ENCODE measurements at places on chromosomes 7 and 10. TPM values are rescaled to one million over a fixed set of nuclear protein-coding genes. Genes with fewer than 3 reads are reported as not detected.

- no peak for DNase-seq
Measured at GRCh38 chr10:117000580-117000979, 4.4 kb downstream of the SHTN1 start.

DNA sequence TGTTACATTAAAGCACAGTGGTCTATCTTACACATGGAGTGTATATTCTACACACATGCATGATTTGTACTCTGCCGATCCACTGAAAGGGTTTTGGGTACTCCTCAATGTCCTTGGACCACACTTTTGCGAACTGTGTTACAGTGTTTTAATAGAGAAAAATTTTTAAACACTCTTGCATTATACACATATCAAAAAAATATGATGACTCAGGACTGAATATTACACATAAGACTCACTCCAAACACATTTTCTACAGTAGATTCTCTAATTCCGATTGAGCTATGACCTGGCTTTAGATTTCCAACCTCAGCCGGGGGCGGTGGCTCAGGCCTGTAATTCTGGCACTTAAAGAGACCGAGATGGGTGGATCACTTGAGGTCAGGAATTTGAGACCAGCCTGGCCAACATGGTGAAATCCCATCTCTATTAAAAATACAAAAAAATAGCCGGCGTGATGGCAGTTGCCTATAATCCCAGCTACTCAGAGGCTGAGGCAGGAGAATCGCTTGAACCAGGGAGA, 222.4 kb downstream of the CACNA2D1 start:
- DNase-seq: no peak

GRCh38 chr10:92024700-92025099, 101.1 kb downstream of the BTAF1 start:
- DNase-seq: no peak

The XPNPEP1 gene
- 58.7 TPM for polyA plus RNA-seq

- peak; percentile 44 for DNase-seq
Measured at GRCh38 chr10:35368485-35369048, 32.3 kb downstream of the CCNY start.

The OR2A12 gene
- polyA plus RNA-seq: not detected

GRCh38 chr10:69567920-69568319, 5.3 kb downstream of the NEUROG3 start:
- DNase-seq: peak; percentile 22

The PAPOLB gene
- polyA plus RNA-seq: 0.05 TPM

DNA sequence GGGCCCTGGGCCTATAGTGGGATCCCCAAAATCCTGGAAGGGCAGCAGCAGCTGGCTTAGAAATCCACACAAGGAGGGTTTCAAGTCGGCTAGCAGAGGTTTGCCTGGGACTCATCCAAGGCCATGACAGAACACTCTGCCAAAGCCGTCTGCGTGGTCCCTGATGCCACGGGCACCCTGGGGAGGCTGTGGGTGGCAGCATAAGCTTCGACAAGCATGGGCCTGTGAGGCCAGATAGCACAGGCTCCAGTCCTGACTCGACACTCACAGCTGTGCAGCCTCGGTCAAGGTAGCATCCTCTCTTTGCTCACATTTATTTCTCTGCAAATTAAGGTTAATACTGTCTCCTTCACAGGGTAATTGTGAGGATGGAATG, 138.3 kb downstream of the JCAD start:
- no peak for DNase-seq

DNA sequence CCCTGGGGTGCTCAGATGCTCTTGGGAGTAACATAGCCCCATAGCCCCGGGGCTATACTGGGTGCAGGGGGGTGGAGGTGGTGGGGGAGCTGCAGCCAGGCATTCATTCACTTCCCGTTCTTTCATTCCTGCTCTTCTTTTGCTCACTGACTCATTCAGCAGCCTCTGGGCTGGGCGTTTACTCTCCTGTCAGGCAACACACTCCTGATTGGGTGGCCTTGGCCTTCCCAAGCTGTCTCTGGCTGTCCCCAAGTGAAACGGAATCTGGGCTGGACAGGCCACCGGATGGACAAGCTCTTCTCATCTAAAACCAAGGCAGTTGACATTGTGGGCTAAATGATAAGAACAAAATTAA, 34.6 kb downstream of the CHST3 start:
- no peak for DNase-seq

GRCh38 chr7:123599766-123600165, 1.9 kb upstream of the ASB15 start:
- no peak for DNase-seq

The IPMK gene
- 1.6 TPM for polyA plus RNA-seq

The TAS2R5 gene
- 2.1 TPM for polyA plus RNA-seq

The C10orf71 gene
- polyA plus RNA-seq: 1.1 TPM

DNA sequence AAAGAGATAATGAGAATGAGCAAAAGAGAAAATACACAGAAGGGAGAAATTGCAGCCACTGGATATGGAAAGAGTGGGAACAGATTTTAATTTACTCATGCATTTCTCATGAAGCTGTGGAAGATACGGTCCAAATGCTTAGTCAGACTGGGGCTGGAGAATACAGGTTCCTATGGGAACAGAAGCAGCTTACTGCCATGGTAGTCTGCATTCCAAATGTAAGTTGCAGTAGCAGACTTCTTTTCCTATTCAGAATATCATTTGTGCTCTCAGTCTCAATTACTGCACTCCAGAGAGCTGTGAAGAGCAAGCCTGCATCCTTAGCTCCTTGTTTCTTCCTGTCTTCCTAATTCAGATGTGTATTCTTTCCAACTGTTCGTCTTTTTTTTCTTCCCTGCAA, 190.8 kb upstream of the TMEM196 start:
- no peak for DNase-seq

- DNase-seq: peak; percentile 78
Measured at GRCh38 chr10:133336577-133337369, at the start of gene CALY. Gene CALY, minus strand, starts transcription at chr10:133336896. Its CDS starts 7,907 bp downstream, at chr10:133328989.

GRCh38 chr7:106626376-106627164, 34.4 kb downstream of the CCDC71L start:
- DNase-seq: no peak

The HECW1 gene
- polyA plus RNA-seq: not detected

The UNC5B gene
- 5.7 TPM for polyA plus RNA-seq

- DNase-seq: no peak
Measured at GRCh38 chr10:3452683-3453361, 280.2 kb upstream of the PITRM1 start.

GRCh38 chr10:107157071-107157470, 7.4 kb downstream of the SORCS1 start:
- no peak for DNase-seq

- no peak for DNase-seq
Measured at GRCh38 chr7:148049068-148049467, 541.5 kb upstream of the C7orf33 start.

- no peak for DNase-seq
Measured at GRCh38 chr7:126378642-126379041, 874.1 kb downstream of the GRM8 start.

GRCh38 chr10:124640538-124641231, 103.5 kb downstream of the FAM53B start:
- DNase-seq: peak; percentile 57

The PPP1R3A gene
- polyA plus RNA-seq: 0.04 TPM

The CYP3A5 gene
- polyA plus RNA-seq: 1.5 TPM

The ZNF273 gene
- polyA plus RNA-seq: 13.3 TPM

DNA sequence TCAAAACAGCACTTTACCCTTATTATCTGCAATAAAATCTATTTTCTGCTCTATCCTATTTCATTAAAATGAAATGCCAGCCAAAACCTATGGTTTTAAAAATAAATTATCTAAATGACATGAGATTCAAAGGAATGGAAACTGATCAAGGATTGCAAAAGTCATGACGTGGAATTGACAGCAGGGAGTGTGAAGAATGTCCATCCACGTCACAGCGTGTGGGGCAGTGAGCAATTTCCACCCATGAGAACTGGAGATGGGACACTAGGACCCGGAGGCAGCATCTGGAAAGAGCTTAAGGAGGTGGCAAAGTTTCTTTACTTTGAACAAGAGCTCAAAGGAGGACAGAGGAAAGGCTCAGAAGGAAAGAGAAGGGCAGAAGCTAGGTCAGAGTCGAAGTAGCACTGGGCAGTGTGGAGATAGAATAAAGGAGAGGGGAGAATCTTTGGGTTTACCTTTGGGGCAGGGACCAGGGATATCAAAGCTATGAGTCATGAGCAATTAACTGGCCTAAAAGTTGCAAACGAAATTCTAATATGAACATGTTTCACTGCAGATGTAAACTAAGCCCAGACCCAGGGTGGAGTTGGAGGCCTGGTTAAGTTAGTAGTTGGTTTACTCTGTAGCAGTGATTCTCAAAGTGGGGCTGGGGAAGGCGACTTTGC, 24.9 kb upstream of the STK17A start:
- DNase-seq: no peak

DNA sequence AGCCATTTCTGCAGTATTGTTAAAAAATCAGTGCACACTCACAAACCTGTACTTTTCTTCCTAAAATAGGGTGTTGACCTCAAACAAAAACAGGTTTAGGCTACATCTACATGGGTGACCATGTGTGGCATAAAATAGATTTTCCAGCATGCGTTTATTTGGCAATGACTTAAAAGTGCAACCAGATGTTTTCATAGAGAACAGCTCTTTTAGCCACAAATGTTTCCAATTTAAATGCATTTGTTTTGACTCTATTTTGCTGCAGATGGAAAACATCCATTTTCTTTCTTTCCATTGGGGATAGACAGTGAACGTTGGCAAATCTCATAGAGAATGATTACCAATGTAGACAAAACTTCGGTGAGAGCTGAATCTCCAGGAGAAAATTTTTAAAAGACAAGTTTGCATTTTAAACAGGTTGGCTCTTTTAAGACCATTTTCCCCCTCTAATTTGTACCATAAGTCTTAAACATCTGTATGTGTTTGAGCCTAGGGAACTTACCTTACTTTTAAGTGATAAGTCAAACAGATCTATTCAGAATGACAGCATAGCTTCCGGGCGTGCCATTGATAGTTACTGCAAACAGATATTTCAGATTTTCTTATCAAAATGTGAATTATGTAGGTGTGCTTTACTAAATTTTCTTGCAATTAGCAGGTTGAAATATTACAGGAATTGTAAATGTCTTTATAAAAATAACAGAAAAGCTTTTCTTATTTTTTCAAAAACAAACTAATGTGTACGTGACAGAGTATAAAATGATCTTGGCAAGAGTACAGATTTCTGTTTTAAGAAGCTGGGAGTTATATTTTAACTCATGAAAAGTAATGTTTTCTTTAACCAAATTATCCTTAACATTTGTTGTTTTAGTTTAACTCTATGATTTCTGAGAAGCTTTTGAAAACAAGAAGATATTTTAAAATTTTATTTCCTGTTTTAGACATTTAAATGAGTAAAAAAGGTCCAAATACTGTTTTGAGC, 144.9 kb downstream of the HGF start:
- DNase-seq: no peak

The DMBT1 gene
- polyA plus RNA-seq: not detected

DNA sequence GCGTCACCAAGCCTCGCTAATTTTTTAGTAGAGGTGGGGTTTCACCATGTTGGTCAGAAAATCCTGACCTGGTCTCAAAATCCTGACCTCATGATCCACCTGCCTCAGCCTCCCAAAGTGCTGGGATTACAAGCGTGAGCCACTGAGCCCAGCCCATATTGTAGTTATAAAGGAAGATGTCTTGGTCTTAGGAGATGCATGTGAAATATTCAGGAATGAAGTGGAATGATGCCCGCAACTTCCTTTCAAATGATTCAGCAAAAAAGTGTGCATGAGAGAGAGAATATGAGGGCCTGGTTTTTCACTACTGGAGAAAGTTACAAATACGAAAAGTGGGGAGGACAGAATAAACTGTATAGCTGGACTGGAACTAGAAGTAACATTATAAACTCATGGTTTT, 15.9 kb downstream of the TMEM209 start:
- no peak for DNase-seq

DNA sequence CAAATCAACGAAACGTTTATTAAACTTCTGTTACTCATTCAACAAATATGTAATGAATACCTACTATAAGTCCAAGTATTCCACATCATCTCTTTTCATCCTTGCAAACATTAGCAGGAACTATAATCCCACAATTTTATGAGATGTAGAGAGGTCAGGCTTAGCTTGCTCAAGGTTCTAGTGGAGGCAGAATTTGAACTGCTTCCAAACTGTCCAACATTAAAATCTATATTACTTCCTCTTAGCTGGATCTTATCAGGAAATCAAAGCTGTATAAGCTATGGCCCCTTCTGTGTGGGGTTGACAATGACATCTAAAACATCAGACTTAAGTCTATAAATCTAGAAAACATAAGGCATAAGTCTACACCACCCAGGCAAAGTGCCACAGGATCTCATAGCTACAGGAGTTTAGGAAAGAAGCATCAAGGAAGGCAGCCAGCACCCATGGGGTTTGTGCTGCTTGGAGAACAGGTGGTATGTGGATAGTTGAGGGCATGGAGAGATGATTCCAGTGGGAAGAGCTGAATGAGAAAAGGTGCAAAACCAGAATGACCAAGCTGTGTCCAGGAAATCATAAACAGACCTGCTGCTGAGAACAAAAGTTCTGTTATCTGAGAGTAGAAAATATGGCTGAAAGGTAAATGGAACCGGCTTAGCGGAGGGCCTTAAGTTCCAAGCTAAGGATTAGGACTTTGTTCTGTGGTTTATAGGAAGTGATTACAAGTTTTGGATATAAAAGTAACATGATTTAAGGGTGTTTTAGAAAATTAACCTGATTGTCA, 34.5 kb downstream of the PAPSS2 start:
- DNase-seq: no peak

DNA sequence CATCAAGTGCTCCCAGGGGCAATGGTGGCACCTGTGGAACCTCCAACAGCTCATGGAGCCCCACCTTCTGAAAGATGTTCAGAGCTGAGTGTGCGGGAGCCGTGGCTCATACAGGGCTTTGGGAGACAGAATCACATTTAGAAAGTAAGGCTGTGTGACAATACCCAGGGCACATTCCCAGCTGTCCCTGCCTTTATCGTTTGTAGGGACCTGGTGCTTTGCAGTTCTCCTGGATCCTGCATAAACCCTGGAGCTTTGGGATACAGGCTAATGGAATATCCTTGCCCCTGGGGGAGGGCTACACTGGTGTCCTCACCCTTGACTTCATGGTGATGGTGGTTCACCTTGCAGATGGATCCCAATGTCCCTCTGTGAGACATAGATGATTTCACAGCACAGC, 134.8 kb upstream of the LAMB4 start:
- DNase-seq: no peak

GRCh38 chr7:28836716-28837115, 121.4 kb downstream of the TRIL start:
- DNase-seq: no peak

DNA sequence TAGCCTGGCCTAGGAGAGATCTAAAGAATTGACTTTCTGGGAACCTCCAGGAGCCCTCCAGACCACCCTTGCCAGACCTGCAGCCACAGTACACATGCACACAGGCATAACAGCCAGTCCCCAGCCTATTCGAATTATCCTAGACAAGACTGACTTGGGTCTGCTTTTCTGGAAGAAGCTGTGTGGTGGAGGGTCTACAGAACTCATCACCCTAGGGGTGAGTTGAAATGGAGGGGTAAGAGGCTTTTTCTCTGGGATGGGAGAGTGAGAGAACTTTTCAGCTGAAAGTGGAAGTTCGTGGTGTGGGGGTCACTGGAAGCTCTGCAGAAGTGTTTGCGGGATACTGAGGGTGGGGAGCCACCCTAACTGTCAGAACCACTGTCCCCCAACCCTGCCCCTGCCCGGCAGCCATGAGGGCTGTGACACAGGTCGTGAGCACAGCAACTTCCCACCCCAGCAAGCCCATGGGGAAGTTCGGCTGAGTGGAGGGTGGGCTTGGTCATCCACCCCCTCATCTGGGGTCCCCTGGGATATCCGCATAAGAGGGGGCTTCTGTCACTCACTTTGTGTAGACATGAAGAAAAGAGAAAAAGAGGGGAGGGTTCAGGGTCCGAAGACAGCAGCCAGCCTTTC, 7.8 kb downstream of the TLX1 start:
- no peak for DNase-seq

The ZYX gene
- polyA plus RNA-seq: 35.0 TPM

Data from K562 (cell line).